Astrocyte (in vitro differentiated cells and primary cell): ENCODE measurements at places on chromosomes 6 and 20. TPM values are rescaled to one million over a fixed set of nuclear protein-coding genes. Genes with fewer than 3 reads are reported as not detected.

The BEND3 gene
- 3.7 and 4.4 TPM in 2 replicates for total RNA-seq

DNA sequence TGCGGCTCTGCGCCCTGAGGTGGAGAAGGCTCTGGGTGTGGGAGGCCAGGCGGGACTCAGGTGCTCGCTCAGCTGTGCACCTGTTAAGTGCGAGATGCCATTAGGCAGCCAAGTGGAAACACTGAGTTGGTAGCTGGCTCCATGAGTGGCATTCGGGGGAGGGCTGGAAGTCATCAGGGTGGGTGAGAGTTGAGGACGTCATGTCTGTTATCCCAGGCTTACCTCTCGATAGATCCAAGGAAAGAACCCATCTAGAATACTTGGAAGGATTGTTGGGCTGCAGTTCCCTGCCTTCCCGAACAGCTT, 41.3 kb downstream of the TAF8 start:
- DNase-seq = no peak

DNA sequence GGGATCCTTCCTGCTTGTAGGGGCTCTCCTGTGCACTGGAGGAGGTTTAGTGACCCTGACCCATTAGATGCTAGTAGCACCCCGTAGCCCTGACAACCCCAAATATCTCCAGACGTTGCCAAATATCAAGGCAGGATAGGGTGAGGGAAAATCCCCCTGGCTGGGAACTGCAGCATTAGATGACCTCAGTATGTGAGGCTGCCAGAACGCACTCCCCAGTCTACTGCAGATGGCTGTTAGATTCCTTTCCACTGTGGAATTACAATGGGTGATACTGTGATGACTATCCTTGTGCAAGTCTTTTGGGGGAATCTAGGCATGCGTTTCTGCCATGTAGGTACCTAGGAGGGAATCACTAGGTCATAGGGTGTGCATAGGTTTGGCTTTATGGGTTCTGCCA, 226.3 kb upstream of the KCNG1 start:
- peak; percentile 21 for DNase-seq

The OR12D3 gene
- total RNA-seq = not detected in 2 replicates

DNA sequence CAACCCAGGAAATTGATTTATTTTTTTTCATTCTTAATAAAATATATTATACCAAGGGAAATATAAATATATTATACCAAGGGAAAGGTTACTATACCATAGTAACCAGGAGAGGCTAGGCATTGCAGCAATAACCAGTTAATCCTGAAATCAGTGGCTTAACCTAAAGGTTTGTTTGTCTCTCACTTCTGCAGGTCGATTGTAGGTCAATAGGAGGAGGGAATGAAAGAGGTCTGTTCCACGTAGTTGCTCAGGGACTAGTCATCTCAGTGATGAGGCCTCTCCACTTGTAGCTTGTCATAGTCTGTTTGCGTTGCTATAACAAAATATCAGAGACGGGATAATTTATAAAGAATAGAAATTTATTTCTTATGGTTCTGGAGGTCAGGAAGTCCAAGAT, 168.0 kb downstream of the GJA1 start:
- no peak for DNase-seq

DNA sequence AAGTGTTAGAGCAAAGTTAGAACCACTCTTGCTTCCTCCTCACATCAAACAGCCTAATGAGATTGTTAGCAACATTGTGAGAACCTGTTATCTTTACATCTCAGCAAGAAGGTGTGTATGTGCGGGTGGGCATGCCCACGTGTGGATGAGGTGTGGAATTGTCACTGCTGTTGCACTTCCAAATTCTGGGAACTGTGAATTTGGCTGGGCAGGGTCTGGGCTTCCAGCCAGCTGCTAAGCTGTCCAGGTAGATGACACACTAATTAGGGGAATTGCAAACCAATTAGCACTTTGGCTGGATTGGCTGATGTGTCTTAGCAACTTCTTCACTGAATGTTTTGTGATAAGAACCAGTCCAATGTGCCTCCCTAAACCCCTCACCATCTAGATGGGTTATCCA, 848.2 kb downstream of the DHX35 start:
- DNase-seq = no peak

DNA sequence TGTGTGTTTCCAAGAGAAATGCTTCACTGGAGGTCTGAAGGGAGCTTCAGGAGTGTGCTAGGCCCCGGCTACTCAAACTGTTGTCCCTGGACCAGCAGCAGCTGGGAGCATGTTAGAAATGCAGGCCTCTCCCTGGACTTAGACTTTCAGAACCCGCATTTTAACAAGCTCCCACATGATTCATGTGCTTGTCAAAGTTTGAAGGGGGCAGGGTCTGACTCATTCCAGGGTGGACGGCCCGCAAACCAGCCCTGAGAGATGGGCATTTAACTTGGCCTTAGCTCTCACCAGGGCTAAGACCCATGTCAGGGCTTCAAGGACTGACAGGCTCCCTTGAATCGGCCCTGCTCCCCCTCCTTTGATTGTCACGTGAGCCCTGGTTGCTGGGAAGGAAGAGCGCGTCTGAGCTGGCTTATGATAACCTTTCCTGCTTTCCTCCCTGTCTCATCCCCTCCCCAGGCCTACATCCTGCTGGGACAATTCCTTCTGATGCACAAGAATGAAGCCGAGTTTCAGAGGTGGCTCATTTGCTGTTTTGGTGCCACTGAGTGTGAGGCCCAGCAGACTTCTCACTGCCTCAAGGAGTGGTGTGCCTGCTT, 35.5 kb downstream of the BANF2 start:
- DNase-seq = peak; percentile 86

The C6orf132 gene
- total RNA-seq = 3.3 and 5.3 TPM in 2 replicates

DNA sequence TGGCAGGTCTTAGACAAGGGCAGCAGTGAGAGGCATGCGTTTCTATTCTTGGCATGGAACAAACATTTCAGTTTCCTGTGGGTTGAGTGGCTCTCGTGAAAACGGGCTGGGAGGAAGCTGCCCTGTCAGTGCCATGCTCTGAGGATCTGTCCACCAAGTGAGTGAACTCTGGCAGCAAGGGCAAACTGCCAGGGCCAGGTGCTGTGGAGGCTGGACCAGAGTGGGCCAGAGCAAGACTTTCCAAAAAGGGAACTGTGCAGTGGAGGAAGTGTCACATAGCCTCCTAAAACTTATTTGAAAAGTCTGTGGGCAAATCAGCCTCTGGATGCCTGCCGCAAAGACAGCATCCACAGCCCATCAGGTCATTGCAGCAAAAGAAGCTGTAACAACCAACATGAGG, 44.2 kb upstream of the TAB2 start:
- DNase-seq = no peak

DNA sequence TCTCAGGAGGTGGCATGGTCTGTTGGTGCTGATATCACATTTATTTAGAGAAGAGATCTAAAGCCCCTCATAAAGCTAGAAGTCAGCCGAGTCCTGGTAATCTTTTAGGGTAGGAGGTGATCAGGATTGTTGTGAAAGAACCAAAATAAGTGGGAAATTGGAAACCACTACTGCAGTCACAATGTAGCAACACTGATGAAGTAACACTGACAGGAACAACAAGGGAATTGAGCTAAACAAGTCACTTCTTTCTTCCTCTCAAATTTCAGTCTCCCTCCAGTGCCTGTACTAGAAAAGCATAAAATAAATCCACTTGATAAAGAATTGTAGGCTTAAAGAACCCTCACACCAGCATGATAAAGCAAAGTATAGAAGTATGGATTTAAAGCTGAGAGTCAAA, 1509.0 kb downstream of the GRIK2 start:
- no peak for DNase-seq

GRCh38 chr20:3163099-3164042, 3.7 kb upstream of the FASTKD5 start:
- no peak for DNase-seq

GRCh38 chr20:62040933-62041332, 24.7 kb downstream of the TAF4 start:
- no peak for DNase-seq

DNA sequence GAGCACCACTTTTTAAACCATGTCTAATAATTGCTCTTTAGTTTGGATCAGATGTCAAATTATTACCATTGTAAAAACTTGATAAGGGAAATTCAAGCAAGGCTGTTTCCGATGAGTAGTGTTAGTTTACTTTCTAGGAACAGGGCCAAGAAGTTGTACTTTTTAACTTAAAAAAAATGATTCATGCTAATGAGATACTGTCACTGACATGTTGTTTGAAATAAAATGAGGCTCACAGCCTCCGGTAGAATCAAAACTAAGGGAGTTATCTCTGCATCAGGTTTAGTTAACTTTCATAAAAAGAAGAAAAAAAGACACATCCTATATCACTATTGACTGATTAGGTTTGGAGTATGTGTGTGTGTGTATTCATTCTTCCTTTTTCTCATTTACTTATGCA, 55.2 kb upstream of the SUPT3H start:
- DNase-seq = peak; percentile 74

The FAM217A gene
- not detected in 2 replicates for total RNA-seq

The CLIC5 gene
- 0.14 and 0.32 TPM in 2 replicates for total RNA-seq

The KCNK17 gene
- total RNA-seq = not detected in 2 replicates

The DNAH8 gene
- total RNA-seq = not detected in 2 replicates

The SULF2 gene
- 115 and 139 TPM in 2 replicates for total RNA-seq

The SLC13A3 gene
- total RNA-seq = 0.50 and 0.66 TPM in 2 replicates

The FNDC11 gene
- total RNA-seq = 0.19 and 0.20 TPM in 2 replicates

GRCh38 chr6:42251911-42252637, 34.4 kb upstream of the MRPS10 start:
- DNase-seq = peak; percentile 50

The CST2 gene
- total RNA-seq = 1.7 and 2.9 TPM in 2 replicates

- DNase-seq = peak; percentile 34
Observed at GRCh38 chr6:28880894-28881780, 42.6 kb downstream of the TRIM27 start.

The VNN1 gene
- total RNA-seq = 0.07 TPM in 1 of 2 replicates, not detected in the other

DNA sequence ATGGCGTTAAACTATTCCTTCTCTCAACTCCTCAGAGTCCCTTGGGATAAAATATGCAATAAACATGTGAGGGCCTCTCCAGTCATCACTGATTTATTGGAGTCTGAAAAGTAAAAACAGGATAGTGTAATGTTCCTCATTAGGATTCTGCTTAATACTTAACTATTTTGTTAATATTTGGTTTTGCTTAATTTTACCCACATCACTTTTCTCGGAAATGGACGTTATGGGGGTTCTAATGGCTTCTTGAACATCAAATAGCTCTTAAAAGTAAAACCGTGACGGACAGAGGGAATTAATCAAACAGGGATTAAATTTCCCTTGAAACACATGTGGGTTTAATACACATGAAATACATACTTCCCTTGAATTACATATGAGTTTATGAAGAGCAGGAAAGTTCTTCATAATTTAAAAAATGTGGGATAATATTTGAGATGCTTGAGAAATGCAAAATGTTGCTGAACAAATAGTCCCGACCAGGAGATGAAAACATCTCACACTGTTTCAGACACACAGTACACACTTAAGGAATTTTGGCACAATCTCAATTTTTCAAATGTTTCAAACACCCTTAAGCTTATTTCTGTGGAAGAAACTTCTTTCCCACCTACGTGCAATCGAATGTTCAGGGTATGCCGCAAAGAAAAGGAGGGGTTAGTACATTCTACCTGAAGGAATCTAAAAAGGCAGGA, 38.4 kb upstream of the EIF2S2 start:
- no peak for DNase-seq

DNA sequence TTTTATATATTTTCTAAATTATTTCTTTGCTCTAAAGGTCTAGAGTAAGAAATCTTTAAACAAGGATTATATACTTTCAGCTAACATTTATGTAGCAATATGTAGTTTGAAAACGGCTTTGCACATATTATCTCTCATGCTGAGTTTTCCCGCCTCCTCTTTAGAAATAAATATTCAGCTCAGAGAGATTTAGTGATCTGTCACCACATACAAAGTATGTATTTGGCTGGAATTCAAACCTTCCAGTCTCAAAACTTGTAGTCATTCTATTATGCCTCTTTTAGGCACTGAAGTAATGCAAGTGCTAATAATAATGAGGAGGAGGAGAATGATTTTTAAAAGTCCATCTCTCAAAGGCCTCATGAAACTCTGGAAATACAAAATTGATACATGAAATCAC, 525.0 kb downstream of the GRIK2 start:
- peak; percentile 0 for DNase-seq
